ENCODE measurements at places on chromosomes 11 and 22.

DNA sequence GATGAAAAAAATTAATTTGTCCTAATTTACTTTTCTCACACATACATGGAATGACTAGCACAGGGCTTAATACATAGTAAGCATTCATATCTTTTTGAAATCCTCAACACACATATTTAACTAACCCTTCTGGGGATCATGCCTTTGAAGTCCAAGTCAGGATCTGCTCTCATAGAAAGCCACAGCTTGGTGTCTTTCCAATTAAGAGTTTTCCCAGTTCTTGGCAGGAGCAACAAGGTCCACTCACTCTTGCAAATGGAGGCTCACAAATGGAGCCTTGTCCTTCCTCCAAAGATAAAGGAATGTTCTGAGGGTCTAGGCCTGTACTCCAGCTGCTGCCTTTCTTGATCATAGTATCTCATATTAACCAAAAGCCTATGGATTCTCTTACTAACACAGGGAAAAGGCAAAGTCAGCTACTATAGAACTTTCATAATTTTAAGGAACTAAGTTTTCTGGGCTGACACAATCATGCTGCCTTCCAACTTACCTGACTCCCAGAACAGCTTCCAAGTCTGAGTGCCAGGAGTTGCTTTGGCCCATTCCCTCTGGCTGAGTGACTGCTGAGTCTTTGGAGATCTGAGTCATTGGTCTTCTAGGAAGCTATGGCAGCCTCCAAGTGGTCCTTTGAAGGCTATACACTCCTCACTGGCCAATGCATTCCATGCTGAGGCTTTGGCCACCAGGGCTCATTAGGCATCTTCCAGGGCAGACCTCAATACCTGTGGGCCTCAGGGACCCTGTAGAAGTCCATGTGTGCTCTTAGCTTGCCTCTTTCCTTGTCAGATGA lies 25.8 kb upstream of the NUCB2 start:
- no peak for DNase-seq

DNA sequence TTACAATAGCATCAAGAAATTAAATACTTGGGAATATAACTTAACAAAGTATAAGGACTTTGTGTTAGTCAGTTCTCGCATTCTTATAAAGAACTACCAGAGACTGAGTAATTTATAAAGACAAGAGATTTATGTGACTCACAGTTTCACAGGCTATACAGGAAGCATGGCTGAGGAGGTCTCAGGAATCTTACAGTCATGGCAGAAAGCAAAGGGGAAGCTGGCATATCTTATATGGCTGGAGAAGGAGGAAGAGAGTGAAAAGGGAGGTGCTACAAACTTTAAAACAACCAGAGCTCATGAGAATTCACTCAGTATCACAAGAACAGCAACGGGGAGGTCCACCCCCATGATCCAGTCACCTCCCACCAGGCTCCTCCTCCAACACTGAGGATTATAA lies 32.0 kb upstream of the CCDC134 start:
- no peak for DNase-seq

DNA sequence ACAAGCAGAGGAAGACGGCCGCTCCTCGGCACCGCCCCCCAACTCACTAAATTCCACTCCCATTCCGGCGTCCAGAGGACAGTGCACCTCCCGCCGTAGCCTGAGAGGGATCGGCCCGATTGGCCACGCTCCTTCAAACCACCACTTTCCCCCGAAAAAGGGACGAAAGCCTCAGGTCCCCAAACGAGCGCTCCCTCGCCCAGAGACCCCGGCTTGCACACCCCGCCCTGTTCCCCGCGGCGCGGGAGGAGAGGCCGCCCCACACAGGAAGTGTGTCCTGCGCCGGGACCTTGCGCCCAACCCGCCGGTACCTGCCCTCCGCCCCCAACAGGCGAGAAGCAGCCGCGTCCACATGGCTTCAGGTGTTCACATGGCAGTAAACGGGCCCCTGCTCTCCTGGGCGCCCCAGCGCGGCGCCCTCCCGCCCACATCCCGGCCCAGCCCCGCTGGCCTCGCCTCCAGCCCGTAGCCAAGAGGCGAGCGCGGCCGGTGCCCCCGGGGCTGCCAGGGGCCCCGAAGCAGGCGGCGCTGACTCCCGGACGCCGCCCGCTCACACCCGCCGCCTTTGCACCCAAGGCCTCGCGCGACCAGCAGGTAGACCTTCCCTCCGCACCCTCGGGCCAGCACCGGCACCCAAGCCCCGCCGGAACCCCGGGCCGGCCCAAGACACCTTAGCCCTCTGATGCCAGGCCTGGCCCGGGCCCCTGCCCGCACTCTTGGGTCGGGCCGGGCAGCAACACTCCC lies 849 bp downstream of the TCF20 start:
- no peak for DNase-seq

- DNase-seq = no peak
Observed at GRCh38 chr11:46315033-46315738, 32.1 kb upstream of the DGKZ start.

DNA sequence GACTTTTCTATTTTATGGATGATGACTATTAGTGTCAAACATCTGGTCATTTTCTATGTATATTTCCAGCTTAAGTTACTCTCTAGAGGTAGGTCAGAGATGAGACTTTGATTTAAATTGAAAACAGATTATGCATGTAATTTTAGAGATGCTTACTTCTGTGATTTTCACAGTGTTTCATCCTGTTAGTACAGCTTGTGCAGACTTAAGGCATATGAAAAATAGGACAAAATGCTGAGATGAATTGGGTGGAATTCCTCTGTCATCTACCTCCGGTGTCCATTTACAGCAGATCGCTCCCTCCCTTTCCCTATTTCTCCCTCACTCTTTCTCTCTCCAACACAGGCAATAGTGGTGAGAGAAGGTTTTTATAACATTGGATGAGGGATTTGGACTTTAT lies 14.1 kb downstream of the JAM3 start:
- no peak for DNase-seq

DNA sequence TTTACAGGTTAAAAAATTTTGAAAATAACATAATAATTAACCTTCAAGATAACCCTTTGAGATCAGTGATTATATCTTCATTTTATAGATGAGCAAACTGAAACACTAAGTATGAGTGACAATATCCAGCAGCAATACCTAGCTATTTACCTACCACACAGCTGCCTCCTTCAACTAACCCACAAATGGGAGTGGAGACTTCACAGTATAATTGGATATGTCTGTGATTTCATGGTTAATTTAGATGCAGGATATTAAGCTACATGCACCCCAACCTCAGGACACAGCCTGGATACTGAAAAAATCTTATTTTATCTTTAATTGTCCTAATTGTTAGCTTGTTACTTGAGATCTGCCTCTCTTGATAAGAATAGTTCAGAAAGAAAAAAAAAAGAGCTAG lies 297.2 kb upstream of the ANO5 start:
- DNase-seq = no peak

- no peak for DNase-seq
Observed at GRCh38 chr11:61885784-61886580, 5.4 kb downstream of the FADS3 start.

DNA sequence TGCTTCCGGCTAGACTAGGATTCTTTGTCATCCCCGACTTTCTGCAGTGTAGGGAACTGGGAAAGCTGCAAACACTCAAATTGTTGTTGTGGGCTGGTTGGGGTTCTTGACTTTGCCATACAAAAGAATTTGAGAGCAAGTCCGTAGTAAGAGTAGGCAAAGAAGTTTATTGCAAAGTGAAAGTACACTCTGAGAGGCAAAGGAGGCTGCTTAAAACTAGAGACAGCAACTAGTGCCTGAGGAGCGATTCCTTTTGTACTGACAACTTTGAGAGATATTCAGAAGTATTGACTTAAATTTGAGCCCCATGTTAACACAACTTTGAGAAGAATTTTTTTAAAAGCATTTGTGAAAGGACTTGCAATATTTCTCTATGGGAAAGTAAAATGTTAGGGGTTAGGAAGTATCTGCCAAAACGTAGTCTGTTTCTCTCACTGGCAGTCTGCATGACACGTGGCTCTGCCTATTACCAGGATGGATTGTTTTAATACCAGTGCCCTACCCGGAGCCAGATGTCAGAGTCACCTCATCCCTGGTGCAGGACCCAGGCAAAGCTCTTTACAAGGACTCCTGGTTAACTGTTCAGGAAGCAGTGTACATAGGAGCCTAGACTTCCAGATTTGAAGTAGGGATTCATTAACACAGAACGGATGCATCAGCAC lies 85.0 kb upstream of the CLPB start:
- DNase-seq = no peak

DNA sequence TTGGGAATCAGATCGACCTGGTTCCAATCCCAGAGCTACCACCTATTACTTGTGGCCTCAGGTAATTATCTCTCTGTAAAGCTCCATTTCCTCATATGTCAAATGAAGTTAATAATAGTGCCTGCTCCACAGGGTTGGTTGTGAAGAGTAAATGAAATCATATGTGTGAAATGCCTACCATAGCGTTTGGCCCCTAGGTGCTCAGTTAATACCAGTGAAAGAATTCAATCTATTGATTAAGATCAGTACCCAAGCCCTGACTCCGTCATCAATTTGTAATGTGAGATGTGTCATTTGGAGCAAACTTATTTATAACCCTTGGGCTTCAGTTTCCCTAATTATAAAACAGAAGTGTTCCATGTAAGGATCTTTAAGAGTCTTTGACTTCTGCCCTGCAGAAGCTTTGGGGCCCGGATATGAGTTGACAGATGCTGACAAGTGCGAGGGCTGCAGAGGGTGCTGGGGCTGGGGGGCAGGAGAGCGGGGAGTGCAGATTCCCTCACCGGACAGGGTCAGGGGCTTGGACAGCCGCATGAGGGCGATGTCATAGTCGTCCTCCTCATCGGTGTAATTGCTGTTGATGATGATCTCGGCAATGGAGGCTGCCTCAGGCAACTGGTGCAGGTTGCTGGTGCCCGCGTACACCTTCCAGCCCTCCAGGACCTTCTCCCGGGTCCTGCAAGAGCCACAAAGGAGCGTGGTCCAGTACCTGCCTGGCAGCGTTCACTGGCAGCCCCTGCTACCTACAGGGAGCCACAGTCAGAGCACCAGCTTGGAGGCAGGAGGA lies 20.9 kb downstream of the TMPRSS13 start:
- peak; percentile 45 for DNase-seq

DNA sequence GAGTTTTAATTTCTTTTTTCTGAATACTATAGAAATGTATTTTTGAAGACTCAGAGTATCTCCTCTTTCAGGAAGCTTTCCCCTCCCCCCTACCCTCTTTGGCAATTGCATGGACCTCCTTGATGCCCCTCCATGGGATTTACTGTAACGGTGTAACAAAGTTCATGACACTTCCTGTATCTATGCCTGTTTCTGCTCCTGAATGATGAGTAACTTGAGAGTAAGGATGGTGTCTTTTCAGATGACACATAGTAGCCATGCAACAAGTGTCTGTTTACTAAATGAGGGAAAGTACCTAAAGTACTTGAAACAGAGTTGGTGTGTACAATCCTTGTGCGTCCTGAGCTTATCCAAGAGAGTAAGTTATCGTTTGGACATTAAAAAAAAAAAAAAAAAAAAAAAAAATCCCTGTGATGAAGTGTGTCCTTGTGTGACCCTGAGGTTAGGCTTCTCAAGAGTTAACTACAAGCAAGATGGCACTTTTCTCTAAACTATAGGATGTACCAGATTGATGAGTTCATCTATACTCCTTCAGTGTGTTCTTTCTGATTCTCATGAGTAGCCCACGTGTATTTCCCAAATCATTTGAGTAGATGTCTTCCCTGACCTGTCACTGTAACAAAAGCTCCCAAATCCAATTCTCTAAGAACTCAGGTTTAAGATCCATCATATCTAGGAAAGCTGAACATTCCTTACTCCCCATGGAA lies 7.4 kb downstream of the ETS1 start:
- no peak for DNase-seq

DNA sequence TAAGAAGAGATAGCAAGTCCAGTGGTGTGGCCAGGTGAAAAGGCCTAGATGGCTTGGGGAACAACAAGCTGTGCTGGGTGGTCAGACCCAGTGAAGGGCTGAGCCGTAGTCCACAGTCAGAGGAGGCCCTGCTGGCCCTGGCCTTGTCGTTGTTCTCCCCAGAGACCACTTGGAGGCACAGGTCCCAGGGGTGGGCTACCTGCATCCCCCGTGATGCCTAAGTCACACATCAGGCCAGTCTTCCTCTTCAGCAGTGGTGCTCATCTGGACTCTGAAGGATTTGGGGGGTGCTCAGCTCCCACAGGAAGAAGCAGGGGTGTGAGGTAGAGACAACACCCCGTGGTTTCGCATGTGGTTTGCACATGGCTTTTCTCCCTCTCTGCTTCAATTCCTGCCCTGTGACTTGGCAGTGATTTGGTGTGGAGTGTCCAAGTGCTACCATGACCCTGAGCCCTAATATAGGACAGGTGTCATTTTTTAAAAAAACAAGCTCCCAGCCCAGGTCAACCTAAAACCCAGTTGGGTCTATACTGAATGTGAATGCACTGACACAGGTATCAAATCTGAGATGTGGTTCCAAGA lies 51.0 kb downstream of the ALX4 start:
- no peak for DNase-seq

- DNase-seq = no peak
Observed at GRCh38 chr11:109439684-109440083, 17.7 kb downstream of the C11orf87 start.

DNA sequence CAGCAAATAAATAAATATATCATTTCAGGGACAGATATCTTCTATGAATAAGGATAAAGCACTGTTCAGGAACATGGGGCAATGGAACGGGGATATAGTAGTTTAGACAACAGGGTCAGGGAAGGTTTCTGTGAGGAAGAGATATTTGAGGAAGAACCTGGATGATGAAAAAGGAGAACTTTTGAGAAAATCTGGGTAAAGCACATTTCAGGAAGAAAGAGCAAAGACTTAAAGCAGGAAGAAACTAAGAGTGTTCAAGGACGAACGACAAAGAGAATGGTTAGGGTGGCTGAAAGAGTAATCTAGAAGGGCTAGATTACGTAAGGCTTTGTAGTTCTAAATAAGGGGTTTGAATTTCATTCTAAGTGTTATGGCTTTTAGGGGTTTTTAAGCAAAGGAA lies 12.7 kb downstream of the DDI1 start:
- DNase-seq = no peak

DNA sequence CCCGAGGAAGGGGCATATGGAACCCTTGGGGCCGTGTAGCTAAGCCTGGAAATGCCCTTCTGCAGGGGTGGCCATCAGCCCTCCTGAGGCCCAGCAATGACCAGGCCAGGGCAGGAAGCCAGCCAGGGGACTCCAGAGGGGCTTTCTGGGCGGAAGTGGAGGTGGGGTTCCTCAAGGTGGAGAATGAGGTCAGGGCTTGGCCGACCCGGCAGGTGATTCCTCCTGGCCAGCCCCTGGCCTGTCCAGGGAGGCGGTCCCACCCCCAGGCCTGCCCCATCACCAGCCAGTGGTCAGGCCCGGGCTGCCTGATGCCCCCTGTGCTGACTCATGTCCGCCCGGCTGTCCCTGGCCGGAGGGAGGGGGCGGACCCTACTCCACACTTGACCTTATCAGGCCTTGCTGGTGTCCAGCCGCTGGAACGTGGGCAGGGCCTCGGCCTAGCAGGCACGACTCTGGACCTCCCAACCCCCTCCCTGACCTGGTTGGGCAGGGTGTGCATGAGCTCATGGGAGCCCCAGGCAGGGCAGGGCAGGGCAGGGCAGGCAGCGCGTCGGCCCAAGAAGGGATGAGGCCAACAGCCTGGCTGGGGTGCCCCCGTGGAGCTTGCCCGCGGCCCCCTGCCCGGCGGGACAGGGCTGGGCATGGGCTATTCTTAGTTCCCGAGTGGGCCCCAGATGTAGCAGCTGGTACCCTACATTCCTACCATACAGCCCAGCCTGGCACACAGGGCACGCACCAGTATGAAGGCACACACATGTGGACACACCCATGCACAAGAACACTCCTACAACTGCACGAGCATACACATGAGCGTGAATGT lies 35.9 kb downstream of the RPL3 start:
- DNase-seq = peak; percentile 89

- no peak for DNase-seq
Observed at GRCh38 chr11:8720352-8720751, 37.8 kb downstream of the RPL27A start.

GRCh38 chr11:79040348-79040747 lies 400.5 kb downstream of the TENM4 start:
- no peak for DNase-seq
